Neural crest cell (in vitro differentiated cells): ENCODE measurements at places on chromosomes 2 and 18. TPM values are rescaled to one million over a fixed set of nuclear protein-coding genes. Genes with fewer than 3 reads are reported as not detected.

GRCh38 chr18:31190919-31191318, 28.3 kb upstream of the DSC1 start:
- no peak for DNase-seq

DNA sequence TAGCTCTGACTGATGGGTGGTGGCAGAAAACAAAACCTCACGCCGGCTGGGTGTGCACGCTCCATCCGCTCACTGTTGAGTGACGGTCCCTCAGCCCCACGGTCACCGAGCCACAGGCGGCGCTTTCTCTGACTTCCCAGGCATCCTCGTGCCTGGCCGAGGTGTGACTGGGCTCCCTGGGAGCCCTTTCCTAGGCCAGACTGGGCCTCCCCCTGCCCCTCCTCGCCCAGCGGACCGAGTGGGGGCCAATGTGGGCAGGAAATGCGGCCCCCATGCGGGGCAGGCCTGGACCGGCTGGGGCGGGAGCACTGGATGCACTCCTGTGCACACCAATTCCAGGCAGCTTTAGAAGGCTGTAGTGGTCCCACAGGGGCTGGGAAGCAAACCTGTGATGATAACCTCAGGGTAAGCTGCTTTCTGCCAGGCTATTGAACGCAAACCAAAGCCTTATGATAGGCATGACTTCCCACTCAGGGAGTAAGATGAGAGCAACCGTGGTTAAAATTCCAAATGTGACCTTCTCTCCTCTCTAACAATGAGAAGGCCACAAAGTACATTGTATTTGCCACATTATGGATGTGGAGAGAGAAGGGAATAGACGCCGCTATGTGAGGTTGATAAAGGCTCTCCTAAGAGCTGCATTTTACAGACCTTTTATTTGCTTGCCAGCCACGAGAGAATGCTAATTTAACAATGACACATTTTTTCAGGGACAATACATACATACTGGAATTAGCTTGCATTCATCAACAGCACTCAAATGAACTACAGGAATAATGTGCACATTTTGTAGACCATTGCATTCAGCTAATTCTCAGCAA, 83.9 kb upstream of the PGAP1 start:
- no peak for DNase-seq

- no peak for DNase-seq
Measured at GRCh38 chr2:225558399-225559071, 159.0 kb downstream of the NYAP2 start.

GRCh38 chr18:76847916-76848315, 25.6 kb downstream of the ZNF236 start:
- no peak for DNase-seq

CCDC85A gene
- total RNA-seq, result 0.16 and 0.19 TPM in 2 replicates

MSH2 gene
- 81.9 and 84.5 TPM in 2 replicates for total RNA-seq

ABCG5 gene
- total RNA-seq, result not detected in 2 replicates

ARMC9 gene
- 35.0 and 35.2 TPM in 2 replicates for total RNA-seq

CYB5A gene
- total RNA-seq, result 38.1 and 46.5 TPM in 2 replicates

TLX2 gene
- total RNA-seq, result not detected in 2 replicates

GCG gene
- 0.27 TPM in 1 of 2 replicates, not detected in the other for total RNA-seq

KCNIP3 gene
- total RNA-seq, result 2.9 and 4.1 TPM in 2 replicates
